ENCODE measurements at places on chromosomes 11 and 22.

GRCh38 chr22:37079668-37080171, 28.2 kb downstream of the KCTD17 start:
- no peak for DNase-seq

- DNase-seq: no peak
Measured at GRCh38 chr11:32427935-32428664, 7.2 kb downstream of the WT1 start.

GRCh38 chr11:15107730-15108515, 6.8 kb upstream of the INSC start:
- no peak for DNase-seq

DNA sequence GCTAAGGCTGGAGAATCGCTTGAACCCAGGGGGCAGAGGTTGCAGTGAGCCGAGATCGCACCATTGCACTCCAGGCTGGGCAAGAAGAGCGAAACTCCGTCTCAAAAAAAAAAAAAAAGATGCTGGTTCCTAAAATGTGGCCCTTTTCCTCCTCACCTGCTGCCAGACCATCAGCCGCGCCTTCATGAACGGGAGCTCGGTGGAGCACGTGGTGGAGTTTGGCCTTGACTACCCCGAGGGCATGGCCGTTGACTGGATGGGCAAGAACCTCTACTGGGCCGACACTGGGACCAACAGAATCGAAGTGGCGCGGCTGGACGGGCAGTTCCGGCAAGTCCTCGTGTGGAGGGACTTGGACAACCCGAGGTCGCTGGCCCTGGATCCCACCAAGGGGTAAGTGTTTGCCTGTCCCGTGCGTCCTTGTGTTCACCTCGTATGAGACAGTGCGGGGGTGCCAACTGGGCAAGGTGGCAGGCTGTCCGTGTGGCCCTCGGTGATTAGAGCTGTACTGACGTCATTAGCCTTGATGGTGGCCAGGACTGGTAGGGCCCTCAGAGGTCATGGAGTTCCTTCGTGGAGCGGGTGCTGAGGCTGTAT, 50.7 kb upstream of the PPP6R3 start:
- DNase-seq: no peak

- DNase-seq: no peak
Measured at GRCh38 chr22:37229805-37230672, 14.0 kb downstream of the RAC2 start.

GRCh38 chr11:94457118-94458029, 36.3 kb downstream of the MRE11 start:
- no peak for DNase-seq

- DNase-seq: no peak
Measured at GRCh38 chr11:101470419-101470818, 113.4 kb downstream of the TRPC6 start.

- DNase-seq: no peak
Measured at GRCh38 chr11:77457340-77457739, 16.6 kb downstream of the PAK1 start.

- no peak for DNase-seq
Measured at GRCh38 chr11:24819006-24819405, 322.2 kb downstream of the LUZP2 start.

GRCh38 chr11:85076535-85077330, 550.4 kb downstream of the DLG2 start:
- peak; percentile 68 for DNase-seq

DNA sequence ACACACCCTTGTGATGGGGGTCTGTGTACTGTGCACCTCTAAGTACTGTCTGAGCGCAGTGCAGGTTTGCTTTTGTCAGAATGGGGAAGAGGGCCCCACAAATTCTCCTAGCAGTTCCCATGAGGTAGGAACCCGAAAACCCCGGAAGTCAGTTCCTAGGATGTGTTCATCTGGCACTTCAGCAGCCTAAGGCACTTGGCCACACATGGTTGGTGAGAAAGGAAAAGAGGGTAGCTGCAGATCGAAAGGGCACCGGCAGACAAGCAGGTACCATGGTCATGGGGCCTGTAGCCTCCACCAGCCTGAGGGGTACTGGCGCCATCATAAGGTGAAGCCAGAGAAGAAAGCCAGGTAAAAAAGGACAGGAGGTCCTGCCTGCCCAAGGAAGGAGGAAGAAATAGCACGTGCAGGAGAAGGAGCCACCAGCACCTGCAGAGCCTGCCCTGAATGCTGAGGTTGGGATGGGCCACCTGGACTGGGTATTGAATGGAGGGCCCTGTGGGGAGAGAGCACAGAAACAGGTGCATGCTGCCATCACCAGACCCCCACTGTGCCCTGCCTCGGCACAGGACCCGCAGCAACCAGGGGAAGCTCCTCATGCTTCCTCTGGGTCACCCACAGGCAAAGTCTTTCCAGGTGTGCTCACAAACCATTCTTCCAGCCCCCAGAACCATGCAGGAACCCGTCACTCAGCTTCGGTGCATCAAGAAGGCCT, 8.1 kb upstream of the CASTOR1 start:
- no peak for DNase-seq

DNA sequence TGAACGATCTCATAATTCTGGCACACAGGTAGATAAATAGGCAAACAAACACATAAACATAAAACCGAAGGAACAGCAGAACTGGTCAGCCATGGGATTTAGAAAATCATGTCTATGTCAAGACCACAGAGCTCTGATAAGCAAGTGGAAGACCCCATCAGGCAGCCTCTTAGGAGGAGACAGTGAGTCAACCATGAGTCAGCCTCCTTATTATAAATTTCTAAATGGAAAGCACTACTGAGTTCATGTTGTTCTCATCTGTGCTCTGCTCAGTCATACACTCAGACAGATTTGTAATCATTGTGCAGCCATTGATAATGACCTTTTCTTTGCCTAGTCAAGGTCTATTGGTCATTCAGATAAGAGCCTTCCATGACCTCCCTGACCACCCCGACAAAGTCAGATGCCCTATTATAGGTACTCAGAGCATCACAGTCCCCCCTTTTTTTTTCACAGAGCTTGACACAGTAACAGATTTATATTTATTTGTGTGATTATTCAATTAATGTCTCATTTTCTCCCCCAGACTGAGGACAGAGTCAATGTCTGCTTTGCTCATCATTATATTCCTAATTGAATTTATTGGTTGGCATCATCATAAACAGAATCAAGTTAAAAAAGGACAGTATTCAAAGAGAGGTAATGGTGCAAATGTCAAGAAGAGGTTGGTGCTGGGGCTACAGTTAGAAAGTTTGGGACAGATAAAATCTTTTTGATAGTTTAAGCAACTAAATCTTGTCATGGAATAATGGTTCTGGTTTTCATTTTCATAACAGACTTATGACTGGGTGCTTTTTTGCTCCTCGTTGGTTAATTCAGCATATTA, 579.7 kb upstream of the CCDC90B start:
- DNase-seq: no peak

- DNase-seq: no peak
Measured at GRCh38 chr11:76666408-76666807, 4.1 kb downstream of the LRRC32 start.

- no peak for DNase-seq
Measured at GRCh38 chr11:126317756-126318573, 14.1 kb downstream of the DCPS start.

- no peak for DNase-seq
Measured at GRCh38 chr11:1532606-1533341, 39.3 kb downstream of the DUSP8 start.

DNA sequence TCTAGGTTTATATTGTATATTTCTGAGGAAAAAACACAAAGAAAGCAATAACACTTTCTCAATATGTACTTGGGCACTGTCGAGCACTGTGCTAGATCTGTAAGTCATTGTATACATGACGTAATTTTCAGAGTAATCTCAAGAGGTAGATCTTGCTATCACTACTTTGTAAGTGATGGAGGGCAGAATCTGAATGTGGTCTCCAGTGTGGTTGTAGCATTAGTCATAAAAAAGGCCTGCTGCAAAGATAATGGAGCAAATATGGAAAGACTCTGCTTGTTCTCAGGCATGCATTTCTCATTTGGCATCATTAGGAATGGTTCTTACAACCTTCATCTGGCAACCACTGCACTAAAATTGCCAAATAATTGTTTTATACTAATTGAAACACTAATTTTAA, 419.8 kb upstream of the CCDC179 start:
- no peak for DNase-seq

GRCh38 chr22:50526108-50526833, 873 bp upstream of the SCO2 start:
- peak; percentile 30 for DNase-seq

DNA sequence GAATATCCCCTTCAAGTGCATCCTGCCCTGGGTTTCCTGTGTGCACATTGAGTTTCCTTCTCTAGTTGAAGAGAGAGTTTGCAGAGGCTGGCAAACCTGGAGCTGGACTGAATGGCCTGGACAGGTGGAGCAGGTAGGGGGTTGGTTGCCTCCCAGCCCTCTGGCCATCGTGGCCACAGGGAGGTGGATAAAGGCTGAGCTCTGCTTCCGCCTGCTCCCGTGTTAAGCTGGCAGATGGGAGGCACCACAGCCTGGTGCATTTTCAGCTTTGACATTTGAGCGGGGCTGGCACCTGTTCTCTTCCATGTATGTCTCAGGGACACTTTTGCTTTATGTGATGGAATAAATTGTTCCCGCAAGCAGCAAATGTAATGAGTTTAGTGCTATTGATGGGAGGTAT, 11.1 kb downstream of the MICAL2 start:
- no peak for DNase-seq

- no peak for DNase-seq
Measured at GRCh38 chr11:112526699-112527416, 266.2 kb upstream of the PLET1 start.

GRCh38 chr11:122306831-122307391, 190.9 kb upstream of the BLID start:
- DNase-seq: no peak

DNA sequence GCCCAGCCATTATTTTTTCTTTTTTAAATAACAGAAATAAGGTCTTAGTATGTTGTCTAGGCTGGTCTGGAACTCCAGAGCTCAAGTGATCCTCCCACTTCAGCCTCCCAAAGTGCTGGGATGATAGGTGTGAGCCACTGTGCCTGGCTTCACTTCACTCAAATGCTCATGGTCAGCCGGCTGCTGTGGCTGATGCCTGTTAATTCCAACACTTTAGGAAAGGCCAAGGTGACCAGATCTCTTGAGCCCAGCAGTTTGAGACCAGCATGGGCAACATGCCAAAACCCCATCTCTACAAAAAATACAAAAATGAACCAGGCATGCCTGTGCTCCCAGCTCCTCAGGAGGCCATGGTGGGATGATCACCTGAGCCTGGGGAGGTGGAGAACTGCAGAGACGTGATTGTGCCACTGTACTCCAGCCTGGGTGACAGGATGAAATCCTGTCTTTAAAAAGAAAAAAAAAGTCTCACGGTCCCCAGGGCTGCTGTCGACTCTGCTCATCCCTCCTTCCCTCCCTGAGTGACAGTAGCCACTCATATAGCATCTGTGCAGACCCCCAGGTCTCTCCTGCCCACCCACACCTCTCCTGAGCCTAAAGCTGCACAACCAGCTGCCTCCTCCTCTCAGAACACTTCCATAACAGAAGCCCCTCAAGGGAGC, 3.6 kb downstream of the YDJC start:
- no peak for DNase-seq

Measured in NCI-H748 treated with DMSO at 0.1 percent for 48 hours (cell line).